Breast epithelium (tissue), 4 donors: ENCODE measurements at places on chromosomes 16 and 17. TPM values are rescaled to one million over a fixed set of nuclear protein-coding genes. Genes with fewer than 3 reads are reported as not detected.

Gene CX3CL1
- total RNA-seq, result 6.2 TPM

Gene EME1
- total RNA-seq, result 0.29 TPM

Gene XAF1
- total RNA-seq, result 15.2 TPM

Gene ARL17B
- total RNA-seq, result 8.2 TPM

Gene IKZF3
- 1.8 TPM for total RNA-seq

Gene PPY
- not detected for total RNA-seq

DNA sequence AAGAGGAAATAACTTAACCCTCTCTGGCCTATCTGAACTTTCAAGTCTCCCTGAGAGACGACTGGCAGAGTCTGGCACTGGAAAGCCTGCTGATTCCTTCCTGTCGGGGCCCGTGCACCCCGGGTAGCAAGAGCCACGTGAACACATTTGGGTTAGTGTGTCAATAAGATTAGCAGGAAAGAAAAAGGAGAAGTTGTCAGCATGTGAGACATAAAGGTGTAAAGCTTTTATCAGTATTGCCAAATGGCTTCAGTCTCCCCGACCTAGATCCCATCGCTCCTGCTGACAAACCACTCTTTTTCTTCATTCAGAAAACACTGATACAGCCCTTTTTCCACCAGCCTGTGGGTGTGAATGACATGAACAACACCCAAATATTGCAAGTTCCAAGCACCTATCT is 74.4 kb downstream of the CCT6B start:
- no peaks in the 10 kb centered on the region for H3K4me1 ChIP-seq
- H3K27me3 ChIP-seq, result no peaks in the 10 kb centered on the region

DNA sequence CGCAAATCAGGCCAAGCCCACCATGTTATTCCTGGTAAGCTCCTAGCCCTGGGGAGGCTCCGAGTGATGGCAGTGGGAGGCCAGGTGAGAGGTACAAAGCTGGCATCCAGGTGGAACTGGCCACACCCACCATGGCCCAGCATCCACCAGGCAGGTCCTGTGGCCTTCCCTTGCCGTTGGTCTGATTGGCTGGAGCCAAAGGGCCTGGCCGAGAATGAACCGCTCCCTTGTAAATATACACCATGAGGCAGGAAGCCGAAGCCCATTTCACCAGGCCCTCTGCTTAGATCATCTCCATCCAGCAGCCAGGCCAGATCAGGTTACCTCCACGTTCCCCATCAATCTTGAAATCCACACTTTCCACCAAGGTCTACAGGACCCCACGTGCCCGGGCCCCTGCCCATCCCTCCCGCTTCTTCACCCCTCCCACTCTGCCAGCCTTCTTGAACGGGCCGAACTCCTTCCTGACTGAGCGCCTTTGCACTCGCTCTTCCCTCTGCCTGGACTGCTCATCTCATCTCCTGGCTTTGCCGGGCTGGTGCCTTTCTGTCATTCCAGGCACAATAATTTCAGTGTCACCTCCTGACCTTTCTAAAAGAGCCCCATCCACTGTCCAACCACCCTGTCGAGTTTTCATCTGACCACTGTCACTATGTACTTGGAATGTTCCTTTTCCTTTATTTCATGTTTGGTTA is 5.8 kb downstream of the SOCS1 start:
- no peaks in the 10 kb centered on the region for H3K27me3 ChIP-seq
- no peak overlapping the region for H3K27ac ChIP-seq
- no peaks in the 10 kb centered on the region for H3K4me1 ChIP-seq
- H3K36me3 ChIP-seq, result no peaks in the 10 kb centered on the region
- no peak overlapping the region for H3K4me3 ChIP-seq

GRCh38 chr16:52812678-52813556 is 239.8 kb downstream of the CHD9NB start:
- no peaks in the 10 kb centered on the region for H3K4me1 ChIP-seq
- no peak overlapping the region for H3K27ac ChIP-seq
- DNase-seq, result no peak
- no peaks in the 10 kb centered on the region for H3K36me3 ChIP-seq
- no peaks in the 10 kb centered on the region for H3K27me3 ChIP-seq

DNA sequence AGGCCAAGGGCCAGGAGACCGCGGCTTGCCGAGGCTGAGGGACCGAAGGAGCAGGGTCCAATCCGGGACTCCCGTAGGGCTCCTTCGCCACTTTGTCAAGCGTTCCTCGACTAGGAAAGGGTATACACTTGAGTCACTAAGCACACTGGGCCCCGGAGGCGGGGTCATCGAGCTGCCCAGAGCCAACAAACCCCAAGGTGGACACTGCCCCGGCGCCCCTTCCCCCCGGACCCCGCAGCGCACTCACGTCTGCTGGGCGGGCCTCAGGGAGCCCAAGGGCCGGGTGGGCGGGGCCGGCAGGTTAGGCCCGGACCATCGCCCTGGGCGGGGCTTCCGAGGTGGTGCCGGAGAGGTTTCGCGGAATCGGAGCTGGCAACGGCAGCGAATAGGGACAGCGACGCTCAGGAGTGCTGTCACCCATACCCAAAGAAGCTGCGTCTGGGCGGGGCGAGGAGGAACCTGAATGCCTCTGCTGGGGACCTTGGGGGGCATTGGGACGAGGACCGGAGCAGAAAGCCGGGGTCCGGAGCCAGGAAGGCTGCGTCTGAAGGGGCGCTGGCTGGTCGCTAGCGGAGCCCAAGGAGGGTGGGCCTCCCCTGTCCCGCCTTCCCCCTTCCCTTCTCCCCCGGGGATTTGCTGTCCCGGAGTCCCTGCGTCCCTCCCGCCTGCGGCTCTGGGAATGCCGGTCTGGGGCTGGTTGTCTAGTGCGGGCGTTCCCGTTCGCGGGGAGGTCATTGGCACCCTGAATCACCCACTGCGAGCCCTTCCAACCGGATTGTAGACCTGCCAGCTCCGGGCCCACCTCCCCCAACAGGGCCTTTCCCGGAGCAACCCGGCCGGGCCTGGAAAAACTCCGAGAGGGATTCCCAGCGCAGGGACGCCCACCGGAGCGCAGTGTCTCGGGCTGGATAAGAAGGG is 118.2 kb upstream of the SMURF2 start:
- DNase-seq, result peak; percentile 84
- H3K36me3 ChIP-seq, result no peaks in the 10 kb centered on the region
- H3K27ac ChIP-seq, result peak overlapping the region; percentile 89
- H3K27me3 ChIP-seq, result no peaks in the 10 kb centered on the region

- H3K36me3 ChIP-seq, result no peaks in the 10 kb centered on the region
- no peak for DNase-seq
- no peak overlapping the region for H3K4me3 ChIP-seq
- H3K4me1 ChIP-seq, result no peaks in the 10 kb centered on the region
- H3K27ac ChIP-seq, result no peak overlapping the region
Measured at GRCh38 chr16:88853325-88853941, 3.3 kb downstream of the GALNS start.

GRCh38 chr16:3321816-3322215 is 16.5 kb downstream of the ZNF75A start:
- DNase-seq, result no peak
- no peaks in the 10 kb centered on the region for H3K27me3 ChIP-seq
- H3K4me3 ChIP-seq, result no peak overlapping the region
- peaks cover 13% of the 10 kb centered on the region for H3K36me3 ChIP-seq

- no peak overlapping the region for H3K27ac ChIP-seq
- no peaks in the 10 kb centered on the region for H3K4me1 ChIP-seq
- H3K4me3 ChIP-seq, result no peak overlapping the region
Measured at GRCh38 chr17:69239611-69240600, 11.3 kb upstream of the ABCA10 start.

DNA sequence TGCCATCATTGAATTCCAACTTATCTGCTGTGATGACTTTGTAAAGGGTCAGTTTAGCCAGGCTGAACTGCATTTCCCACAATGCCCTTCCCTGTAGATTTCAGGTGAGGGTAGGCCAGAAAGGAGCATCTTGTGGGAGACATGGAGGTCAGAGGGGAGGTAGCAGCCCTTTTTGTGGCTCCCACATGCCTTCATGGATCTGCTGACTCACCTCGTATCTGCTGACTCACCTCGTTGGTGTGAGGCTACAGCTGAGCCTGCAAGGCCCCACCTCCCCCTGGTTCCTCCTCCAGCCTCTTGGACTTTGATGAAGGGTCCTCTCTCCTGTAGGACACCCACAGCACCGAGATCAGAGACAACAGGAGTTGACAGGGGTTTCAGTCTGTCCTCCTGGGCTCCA is 102.5 kb downstream of the SALL1 start:
- no peaks in the 10 kb centered on the region for H3K27me3 ChIP-seq
- no peaks in the 10 kb centered on the region for H3K4me1 ChIP-seq
- no peaks in the 10 kb centered on the region for H3K36me3 ChIP-seq
- no peak for DNase-seq

- DNase-seq, result no peak
- H3K4me3 ChIP-seq, result no peak overlapping the region
- H3K27me3 ChIP-seq, result no peaks in the 10 kb centered on the region
- H3K4me1 ChIP-seq, result peaks cover 8% of the 10 kb centered on the region
- H3K36me3 ChIP-seq, result no peaks in the 10 kb centered on the region
Measured at GRCh38 chr17:17897442-17897841, 60.7 kb upstream of the SREBF1 start.

- H3K27ac ChIP-seq, result no peak overlapping the region
- H3K36me3 ChIP-seq, result peaks cover 5% of the 10 kb centered on the region
- H3K4me3 ChIP-seq, result no peak overlapping the region
- no peaks in the 10 kb centered on the region for H3K27me3 ChIP-seq
Measured at GRCh38 chr17:82060001-82060380, 5.6 kb downstream of the DUS1L start.

- H3K4me3 ChIP-seq, result no peak overlapping the region
- H3K27me3 ChIP-seq, result no peaks in the 10 kb centered on the region
- H3K4me1 ChIP-seq, result peaks cover 5% of the 10 kb centered on the region
- H3K27ac ChIP-seq, result no peak overlapping the region
- no peak for DNase-seq
Measured at GRCh38 chr16:84703681-84704080, 3.9 kb downstream of the USP10 start.

GRCh38 chr17:36784633-36785032 is 152.6 kb upstream of the LHX1 start:
- no peaks in the 10 kb centered on the region for H3K4me1 ChIP-seq
- H3K27ac ChIP-seq, result no peak overlapping the region
- no peak for DNase-seq
- H3K4me3 ChIP-seq, result no peak overlapping the region
- H3K27me3 ChIP-seq, result no peaks in the 10 kb centered on the region

GRCh38 chr17:30104575-30105339 is 11.9 kb upstream of the NSRP1 start:
- no peaks in the 10 kb centered on the region for H3K4me1 ChIP-seq
- H3K27me3 ChIP-seq, result no peaks in the 10 kb centered on the region
- DNase-seq, result peak; percentile 58
- no peaks in the 10 kb centered on the region for H3K36me3 ChIP-seq
- H3K4me3 ChIP-seq, result peak overlapping the region; percentile 42

DNA sequence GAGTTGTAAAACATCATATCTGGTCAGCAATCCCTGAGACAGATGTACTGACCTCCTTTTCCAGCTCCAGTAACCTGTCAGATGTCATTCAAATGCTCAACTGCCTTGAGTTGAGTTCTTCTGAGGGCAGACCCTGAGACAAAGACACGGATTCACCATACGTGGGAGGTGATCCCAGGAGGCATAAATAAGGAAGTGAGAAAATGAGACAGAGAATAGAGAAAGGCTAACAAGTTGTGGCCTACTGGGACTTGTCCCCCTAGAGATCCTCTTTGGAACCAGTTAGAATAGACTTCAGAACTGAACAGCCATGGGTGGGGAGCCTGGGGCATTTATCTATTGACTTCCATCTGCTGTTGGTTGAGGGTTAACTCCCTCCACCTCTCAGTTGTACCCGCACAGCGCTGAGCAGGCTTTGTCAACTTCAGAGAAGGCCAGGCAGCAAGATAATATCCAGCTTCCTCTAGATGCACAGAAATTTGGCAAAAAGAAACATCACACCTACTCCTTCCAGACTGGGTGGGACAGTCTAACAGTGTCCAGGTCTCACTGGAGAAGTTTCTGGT is 123.0 kb upstream of the DYNLRB2 start:
- DNase-seq, result no peak
- H3K4me3 ChIP-seq, result no peak overlapping the region
- H3K27ac ChIP-seq, result no peak overlapping the region
- no peaks in the 10 kb centered on the region for H3K4me1 ChIP-seq
- no peaks in the 10 kb centered on the region for H3K27me3 ChIP-seq
- no peaks in the 10 kb centered on the region for H3K36me3 ChIP-seq

DNA sequence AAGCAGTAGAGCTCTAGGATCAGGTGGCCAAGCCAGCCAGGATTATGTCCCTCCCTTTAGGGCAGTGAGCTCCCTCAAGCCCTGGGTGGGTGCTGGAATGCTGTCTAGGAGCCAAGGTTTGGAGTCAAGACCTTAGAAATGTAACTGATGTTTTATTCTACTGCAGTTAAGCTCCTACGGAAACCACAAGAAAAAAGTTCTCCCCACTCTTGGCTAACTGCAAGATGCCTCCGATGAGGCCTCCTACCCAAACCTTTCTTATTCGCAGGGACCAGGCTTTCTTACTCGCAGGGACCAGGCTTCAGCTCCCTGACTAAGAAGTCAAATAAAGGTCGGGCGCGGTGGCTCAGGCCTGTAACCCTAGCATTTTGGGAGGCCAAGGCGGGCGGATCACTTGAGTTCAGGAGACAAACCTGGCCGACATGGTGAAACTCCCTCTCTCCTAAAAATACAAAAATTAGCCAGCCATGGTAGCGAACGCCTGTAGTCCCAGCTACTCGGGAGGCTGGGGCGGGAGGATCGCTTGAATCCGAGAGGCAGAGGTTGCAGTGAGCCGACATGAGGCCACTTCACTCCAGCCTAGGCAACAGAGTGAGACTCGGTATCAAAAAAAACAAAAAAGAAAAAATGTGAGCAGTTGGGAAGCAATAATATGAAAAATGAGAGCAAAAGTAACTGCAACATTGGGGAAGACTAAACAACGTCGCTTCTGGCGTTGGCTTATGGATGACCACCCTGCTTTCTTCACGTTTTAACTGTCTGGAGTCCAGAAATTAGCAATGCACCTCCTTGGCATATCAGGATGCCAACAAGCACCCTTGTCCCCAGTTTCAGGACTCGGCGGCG is 31.7 kb upstream of the ARL4D start:
- H3K4me1 ChIP-seq, result peaks cover 5% of the 10 kb centered on the region
- H3K4me3 ChIP-seq, result peak overlapping the region; percentile 70
- no peaks in the 10 kb centered on the region for H3K36me3 ChIP-seq
- no peaks in the 10 kb centered on the region for H3K27me3 ChIP-seq
- peak overlapping the region; percentile 100 for H3K27ac ChIP-seq
- DNase-seq, result no peak

DNA sequence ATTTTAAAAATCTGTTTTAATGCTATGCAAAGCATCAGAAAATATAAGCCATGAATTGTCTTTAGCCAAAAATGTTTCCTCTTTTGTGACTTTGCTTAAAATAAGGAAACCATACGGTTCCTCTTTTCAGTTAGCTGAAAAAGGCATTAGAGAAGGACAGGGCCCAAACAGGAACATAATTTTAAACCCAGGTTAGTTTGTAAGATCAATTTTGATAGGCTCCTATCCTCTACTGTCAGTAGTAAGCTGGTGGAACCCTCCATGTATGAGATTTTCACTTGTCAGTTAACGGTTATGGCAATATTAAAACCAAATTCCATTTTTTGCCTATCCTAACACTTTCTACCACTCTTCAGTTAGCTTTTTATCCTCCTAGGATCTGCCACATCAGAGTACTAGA is 4.3 kb downstream of the EVI2B start:
- no peak overlapping the region for H3K4me3 ChIP-seq
- DNase-seq, result no peak
- no peaks in the 10 kb centered on the region for H3K36me3 ChIP-seq

- no peaks in the 10 kb centered on the region for H3K4me1 ChIP-seq
- no peaks in the 10 kb centered on the region for H3K27me3 ChIP-seq
- no peak overlapping the region for H3K27ac ChIP-seq
- no peaks in the 10 kb centered on the region for H3K36me3 ChIP-seq
- no peak for DNase-seq
Measured at GRCh38 chr16:79404571-79404970, 196.0 kb downstream of the MAF start.
